ENCODE measurements at places on chromosomes 13 and 19. TPM values are rescaled to one million over a fixed set of nuclear protein-coding genes. Genes with fewer than 3 reads are reported as not detected.

The ADAT3 gene
- total RNA-seq, result 8.9 TPM

GRCh38 chr13:105920370-105920769, 615.1 kb downstream of the EFNB2 start:
- no peaks in the 10 kb centered on the region for H3K27me3 ChIP-seq
- no peak overlapping the region for H3K4me3 ChIP-seq
- no peak overlapping the region for H3K27ac ChIP-seq
- no peaks in the 10 kb centered on the region for H3K4me1 ChIP-seq

- H3K27ac ChIP-seq, result no peak overlapping the region
- no peaks in the 10 kb centered on the region for H3K36me3 ChIP-seq
- DNase-seq, result no peak
These were observed 224.9 kb downstream of the FGF9 start for GRCh38 chr13:21895779-21896178.

DNA sequence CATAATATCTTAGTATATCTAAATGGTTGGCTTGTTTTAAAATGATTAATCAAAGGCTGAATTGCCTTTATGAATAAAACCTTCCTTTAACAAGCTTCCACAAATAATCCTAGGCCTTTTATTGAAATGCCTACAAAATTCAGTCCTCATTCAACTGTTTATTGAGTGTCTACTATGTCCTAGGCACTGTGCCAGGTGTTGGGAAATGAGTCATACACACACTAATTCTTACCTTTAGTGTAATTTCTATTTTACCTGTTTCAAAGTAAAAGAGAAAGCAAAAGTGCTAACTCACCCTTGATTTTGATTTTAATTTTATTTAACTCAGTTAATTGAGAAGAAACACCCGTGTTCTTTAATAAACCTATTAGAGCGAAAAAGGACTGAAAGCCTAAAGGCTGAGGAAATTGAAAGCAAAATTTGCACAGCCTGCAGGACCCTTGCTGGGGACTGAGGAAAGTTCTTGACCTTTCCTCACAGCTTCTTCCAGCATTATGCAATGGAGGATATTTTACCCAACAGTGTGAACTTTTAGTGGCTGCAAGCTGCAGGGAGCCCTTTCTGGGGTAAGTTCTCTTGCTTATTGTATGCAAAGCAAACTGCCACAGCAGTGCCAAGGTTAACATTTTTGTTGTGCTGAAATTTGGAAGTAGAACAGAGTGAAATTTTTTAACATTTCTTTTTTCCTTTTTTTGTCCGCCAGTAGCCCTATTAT, 83.1 kb downstream of the B3GLCT start:
- H3K27me3 ChIP-seq, result no peaks in the 10 kb centered on the region
- no peak overlapping the region for H3K4me3 ChIP-seq
- no peak overlapping the region for H3K27ac ChIP-seq
- no peak for DNase-seq
- H3K36me3 ChIP-seq, result no peaks in the 10 kb centered on the region
- no peaks in the 10 kb centered on the region for H3K4me1 ChIP-seq

GRCh38 chr13:70613295-70613694, 505.0 kb upstream of the KLHL1 start:
- no peaks in the 10 kb centered on the region for H3K4me1 ChIP-seq
- no peaks in the 10 kb centered on the region for H3K36me3 ChIP-seq
- no peak overlapping the region for H3K27ac ChIP-seq
- no peak overlapping the region for H3K4me3 ChIP-seq
- no peaks in the 10 kb centered on the region for H3K27me3 ChIP-seq

The CRB3 gene
- 0.21 TPM for total RNA-seq

The NLRP4 gene
- not detected for total RNA-seq

- H3K27ac ChIP-seq, result peak overlapping the region; percentile 96
- H3K27me3 ChIP-seq, result no peaks in the 10 kb centered on the region
- H3K4me1 ChIP-seq, result peaks cover 100% of the 10 kb centered on the region
- peaks cover 15% of the 10 kb centered on the region for H3K36me3 ChIP-seq
- H3K4me3 ChIP-seq, result peak overlapping the region; percentile 12
- no peak for DNase-seq
These were observed 18.7 kb downstream of the ACTN4 start for GRCh38 chr19:38665950-38666662.

DNA sequence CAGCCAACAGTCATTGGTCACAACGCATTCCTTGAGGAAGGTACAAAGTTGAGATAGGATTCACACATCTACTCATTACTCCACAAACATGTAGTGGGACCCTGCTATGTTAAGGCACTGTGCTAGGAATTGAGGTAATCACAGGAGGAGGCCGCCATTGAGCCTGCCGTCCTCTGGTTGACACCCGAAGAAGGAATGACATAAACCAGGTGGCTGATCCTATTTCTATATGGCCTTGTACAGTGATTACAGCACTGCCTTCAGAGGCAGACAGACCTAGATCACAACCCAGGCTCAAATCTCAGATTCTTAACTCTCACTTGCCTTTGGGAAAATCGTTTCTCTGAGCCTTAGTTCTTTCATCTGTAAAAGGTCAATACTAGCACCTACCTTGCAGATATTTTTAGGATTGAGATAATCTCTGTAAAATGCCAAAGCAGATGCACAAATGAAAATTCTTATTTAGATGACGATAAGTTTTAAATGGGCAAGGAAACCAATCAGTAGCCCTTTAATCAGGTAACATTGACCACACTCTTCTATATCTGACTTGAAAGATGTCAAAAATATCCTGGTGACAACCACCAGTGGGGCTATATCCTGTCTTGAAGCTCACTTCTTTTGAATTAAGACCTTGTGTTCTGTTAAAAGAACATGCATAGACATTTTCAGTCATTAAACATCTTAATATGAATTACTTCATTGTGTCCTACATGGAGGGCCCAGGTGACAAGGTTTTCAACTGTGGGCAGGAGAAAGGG, 251.6 kb downstream of the KCTD12 start:
- H3K4me1 ChIP-seq, result no peaks in the 10 kb centered on the region
- no peaks in the 10 kb centered on the region for H3K27me3 ChIP-seq
- no peak overlapping the region for H3K4me3 ChIP-seq
- DNase-seq, result no peak
- H3K36me3 ChIP-seq, result no peaks in the 10 kb centered on the region

DNA sequence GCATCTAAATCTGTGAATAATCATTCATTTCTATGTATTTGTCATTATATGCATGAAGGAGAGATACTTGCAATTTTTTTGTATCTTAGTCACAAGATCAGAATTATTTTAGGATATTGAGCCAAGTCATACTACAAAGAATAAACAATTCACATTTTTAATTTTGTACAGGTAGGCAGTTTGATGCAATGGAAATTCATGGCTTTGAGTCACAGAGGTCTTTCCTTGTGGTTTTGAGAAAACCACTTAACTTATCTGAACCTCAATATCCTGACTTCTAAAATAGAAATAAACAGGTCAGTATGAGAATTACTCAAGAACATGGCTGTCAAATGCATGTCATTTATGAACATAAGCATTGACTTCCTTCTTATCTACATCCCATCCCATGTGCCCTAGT, 221.4 kb upstream of the SLC10A2 start:
- no peak overlapping the region for H3K4me3 ChIP-seq
- no peak for DNase-seq
- H3K4me1 ChIP-seq, result no peaks in the 10 kb centered on the region
- H3K27ac ChIP-seq, result no peak overlapping the region
- H3K36me3 ChIP-seq, result no peaks in the 10 kb centered on the region
- no peaks in the 10 kb centered on the region for H3K27me3 ChIP-seq

The EPS8L1 gene
- 11.0 TPM for total RNA-seq

GRCh38 chr13:91965511-91965910, 567.1 kb downstream of the GPC5 start:
- no peak overlapping the region for H3K27ac ChIP-seq
- no peak for DNase-seq
- no peaks in the 10 kb centered on the region for H3K4me1 ChIP-seq
- no peaks in the 10 kb centered on the region for H3K36me3 ChIP-seq
- H3K27me3 ChIP-seq, result no peaks in the 10 kb centered on the region

Measured in Panc1 (cell line).